Activated CD4-positive, alpha-beta T cell treated with anti-CD3 and anti-CD28 coated beads, Interleukin-2, amount 10 ng/mL, durations not matched to agents 7 days and 5 days (primary cell): ENCODE measurements at places on chromosomes 5 and 9. TPM values are rescaled to one million over a fixed set of nuclear protein-coding genes. Genes with fewer than 3 reads are reported as not detected.

- no peak for DNase-seq
- H3K27me3 ChIP-seq: peaks cover 8% of the 10 kb centered on the region
- peaks cover 23% of the 10 kb centered on the region for H3K4me1 ChIP-seq
- H3K36me3 ChIP-seq: no peaks in the 10 kb centered on the region
- no peak overlapping the region for H3K4me3 ChIP-seq
- H3K27ac ChIP-seq: no peak overlapping the region
These were observed 12.1 kb downstream of the TGFBI start for GRCh38 chr5:136040746-136041415.

DNA sequence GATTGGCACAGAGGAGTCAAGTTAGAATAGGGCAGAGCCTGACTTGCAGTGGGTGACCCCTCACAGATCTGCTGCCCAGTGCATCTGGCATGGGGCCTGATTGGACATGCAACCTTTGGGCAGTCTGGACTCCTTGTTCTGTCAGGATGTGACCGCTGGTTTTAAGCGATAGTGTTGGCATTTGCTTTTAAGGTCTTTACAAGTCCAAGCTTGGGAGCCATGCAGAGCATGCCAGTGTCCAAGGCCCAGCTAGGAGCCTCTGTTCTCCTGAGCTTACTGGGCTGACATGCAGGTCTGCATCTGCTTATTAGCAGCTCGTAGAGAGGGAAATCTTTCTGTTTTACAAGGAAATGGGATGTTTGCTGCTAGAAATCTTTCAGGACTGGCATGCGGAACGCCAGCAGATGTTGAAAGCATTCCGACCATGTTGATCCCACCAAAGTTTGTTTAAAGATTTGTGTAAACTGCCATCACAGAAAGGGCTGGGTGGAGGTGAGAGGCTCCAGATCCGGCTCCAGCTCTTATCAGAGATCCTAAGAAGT is 27.5 kb downstream of the GADD45G start:
- no peak overlapping the region for H3K27ac ChIP-seq
- no peak for DNase-seq
- H3K27me3 ChIP-seq: peaks cover 16% of the 10 kb centered on the region

DNA sequence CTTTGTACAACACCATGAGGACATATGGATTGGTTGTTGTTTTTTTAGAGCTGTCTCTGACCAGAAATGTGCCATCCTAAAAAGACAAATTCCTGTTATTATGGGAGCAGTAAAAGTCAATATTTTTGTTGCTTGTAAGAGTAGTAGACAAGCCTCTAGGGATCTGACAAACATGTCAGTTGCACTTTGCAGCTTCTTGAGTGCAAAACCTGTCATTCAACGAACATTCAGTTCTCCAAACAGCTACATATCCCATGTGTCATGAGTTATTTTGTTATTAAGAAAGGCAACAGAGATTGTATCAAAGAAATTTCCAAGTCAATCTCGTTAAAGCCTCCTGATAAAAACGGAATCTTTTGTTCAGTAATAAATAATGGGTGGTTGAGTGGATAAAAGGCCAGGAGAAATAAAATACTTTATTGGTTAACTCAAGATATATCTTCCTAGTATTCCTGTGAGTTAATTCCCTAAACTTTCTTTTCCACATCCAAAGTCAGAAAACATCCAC is 18.1 kb downstream of the C5orf58 start:
- H3K4me3 ChIP-seq: no peak overlapping the region
- H3K27me3 ChIP-seq: no peaks in the 10 kb centered on the region
- DNase-seq: no peak
- peaks cover 36% of the 10 kb centered on the region for H3K4me1 ChIP-seq
- no peak overlapping the region for H3K27ac ChIP-seq

- H3K27me3 ChIP-seq: no peaks in the 10 kb centered on the region
- no peak overlapping the region for H3K27ac ChIP-seq
- peaks cover 43% of the 10 kb centered on the region for H3K4me1 ChIP-seq
- no peak overlapping the region for H3K4me3 ChIP-seq
- H3K36me3 ChIP-seq: peaks cover 66% of the 10 kb centered on the region
These were observed 117.2 kb upstream of the CACNA1B start for GRCh38 chr9:137760426-137760825.

GRCh38 chr5:51618234-51618633 is 235.0 kb downstream of the ISL1 start:
- no peak for DNase-seq
- no peak overlapping the region for H3K27ac ChIP-seq

DNA sequence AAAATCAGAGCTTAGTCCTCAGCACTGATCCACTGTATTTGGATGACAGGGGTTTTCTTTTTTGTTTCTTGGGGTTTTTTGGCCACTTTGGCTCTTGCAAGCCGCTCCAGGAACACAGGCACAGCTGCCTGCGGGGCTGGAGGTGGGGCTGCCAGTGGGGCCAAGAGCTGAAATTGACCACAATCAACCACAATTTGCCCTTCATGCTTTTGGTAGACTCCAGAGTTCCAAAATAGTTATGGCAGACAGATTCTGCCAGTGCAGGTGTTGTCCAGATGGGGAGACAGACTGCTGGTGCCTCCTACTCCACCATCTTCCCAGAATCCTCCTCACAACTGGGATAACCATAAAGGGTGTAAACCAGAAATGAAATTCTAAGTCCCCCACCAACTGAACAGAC is 36.5 kb downstream of the PLEKHG4B start:
- H3K36me3 ChIP-seq: no peaks in the 10 kb centered on the region
- H3K27me3 ChIP-seq: peaks cover 17% of the 10 kb centered on the region
- H3K4me1 ChIP-seq: no peaks in the 10 kb centered on the region
- no peak for DNase-seq
- no peak overlapping the region for H3K4me3 ChIP-seq

DNA sequence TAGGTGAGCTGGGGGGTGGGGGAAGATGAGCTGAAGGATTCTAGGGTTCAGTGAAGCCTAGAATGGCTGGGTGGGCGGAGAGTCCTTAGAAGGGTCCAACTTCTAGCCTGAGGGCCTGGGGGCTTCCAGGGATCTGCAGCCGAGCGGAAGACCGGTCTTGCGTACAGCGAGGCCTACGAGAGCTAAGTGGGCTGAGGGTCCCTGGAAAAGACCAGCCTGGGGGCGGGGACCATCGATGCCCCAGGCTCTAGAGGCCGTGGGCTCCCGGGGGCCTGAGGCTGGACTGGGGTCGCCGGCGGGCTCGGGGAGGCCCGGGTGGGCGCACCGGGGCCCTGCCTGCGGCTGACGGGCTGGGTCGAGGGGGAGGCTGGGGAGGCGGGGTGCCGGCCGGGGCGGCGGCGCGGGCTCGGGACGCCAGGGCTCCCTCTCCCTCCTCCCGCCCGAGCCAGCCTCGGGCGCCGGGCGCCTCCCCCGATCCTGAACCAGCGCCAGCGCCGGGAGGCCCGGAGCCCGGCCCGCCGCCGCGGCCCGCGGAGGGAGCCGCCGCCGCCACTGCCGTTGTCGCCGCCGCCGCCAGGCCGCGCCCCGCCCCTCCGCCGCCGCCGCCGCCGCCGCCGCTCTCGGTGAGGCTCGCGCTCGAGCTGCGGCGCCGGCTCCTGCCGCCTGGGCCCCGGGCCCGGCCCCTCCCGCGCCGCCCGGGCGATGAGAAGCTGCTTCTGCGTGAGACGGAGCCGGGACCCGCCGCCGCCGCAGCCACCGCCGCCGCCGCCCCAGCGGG is at the start of gene MVB12B:
MVB12B (plus strand) TSS at position 602 of the 778 bp plus-strand sequence; CDS start at position 703, 101 bp downstream.
- no peaks in the 10 kb centered on the region for H3K36me3 ChIP-seq
- peak; percentile 46 for DNase-seq
- H3K27ac ChIP-seq: peak within 1 kb of the TSS; percentile 85
- peak within 1 kb of the TSS; percentile 75 for H3K4me3 ChIP-seq

DNA sequence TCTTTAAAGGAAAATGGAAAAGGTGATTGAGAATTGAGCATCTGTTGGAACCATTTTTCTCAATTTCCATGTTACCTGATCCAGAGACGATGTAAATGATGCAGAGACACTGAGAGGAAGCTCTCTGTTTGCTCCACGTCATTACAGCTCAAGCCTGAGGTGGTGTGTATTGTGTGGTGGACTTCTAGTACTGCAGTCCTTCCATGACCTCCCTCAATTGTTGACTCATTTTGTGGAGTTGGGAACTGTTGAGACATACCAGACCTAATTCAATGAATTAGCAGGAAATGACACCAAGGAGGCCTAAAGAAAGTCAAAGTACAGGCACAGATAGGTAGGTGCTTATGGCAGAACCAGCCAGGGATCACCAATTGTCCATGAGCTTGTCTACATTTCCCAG is 15.6 kb upstream of the LVRN start:
- H3K4me1 ChIP-seq: no peaks in the 10 kb centered on the region
- no peak overlapping the region for H3K27ac ChIP-seq
- DNase-seq: no peak
- H3K36me3 ChIP-seq: no peaks in the 10 kb centered on the region
- H3K4me3 ChIP-seq: no peak overlapping the region
- H3K27me3 ChIP-seq: peaks cover 2% of the 10 kb centered on the region

- peak within 1 kb of the TSS; percentile 95 for H3K27ac ChIP-seq
- no peaks in the 10 kb centered on the region for H3K27me3 ChIP-seq
- peak within 1 kb of the TSS; percentile 81 for H3K4me3 ChIP-seq
- H3K4me1 ChIP-seq: peaks cover 52% of the 10 kb centered on the region
These were observed at the start of gene RFESD for GRCh38 chr5:95646569-95647431. TSS of gene RFESD (plus strand) at chr5:95646777. CDS start at chr5:95652272, 5,495 bp downstream.

- DNase-seq: no peak
- no peaks in the 10 kb centered on the region for H3K27me3 ChIP-seq
- no peak overlapping the region for H3K4me3 ChIP-seq
- H3K36me3 ChIP-seq: no peaks in the 10 kb centered on the region
These were observed 412.7 kb upstream of the SMC2 start for GRCh38 chr9:103681435-103681834.

DNA sequence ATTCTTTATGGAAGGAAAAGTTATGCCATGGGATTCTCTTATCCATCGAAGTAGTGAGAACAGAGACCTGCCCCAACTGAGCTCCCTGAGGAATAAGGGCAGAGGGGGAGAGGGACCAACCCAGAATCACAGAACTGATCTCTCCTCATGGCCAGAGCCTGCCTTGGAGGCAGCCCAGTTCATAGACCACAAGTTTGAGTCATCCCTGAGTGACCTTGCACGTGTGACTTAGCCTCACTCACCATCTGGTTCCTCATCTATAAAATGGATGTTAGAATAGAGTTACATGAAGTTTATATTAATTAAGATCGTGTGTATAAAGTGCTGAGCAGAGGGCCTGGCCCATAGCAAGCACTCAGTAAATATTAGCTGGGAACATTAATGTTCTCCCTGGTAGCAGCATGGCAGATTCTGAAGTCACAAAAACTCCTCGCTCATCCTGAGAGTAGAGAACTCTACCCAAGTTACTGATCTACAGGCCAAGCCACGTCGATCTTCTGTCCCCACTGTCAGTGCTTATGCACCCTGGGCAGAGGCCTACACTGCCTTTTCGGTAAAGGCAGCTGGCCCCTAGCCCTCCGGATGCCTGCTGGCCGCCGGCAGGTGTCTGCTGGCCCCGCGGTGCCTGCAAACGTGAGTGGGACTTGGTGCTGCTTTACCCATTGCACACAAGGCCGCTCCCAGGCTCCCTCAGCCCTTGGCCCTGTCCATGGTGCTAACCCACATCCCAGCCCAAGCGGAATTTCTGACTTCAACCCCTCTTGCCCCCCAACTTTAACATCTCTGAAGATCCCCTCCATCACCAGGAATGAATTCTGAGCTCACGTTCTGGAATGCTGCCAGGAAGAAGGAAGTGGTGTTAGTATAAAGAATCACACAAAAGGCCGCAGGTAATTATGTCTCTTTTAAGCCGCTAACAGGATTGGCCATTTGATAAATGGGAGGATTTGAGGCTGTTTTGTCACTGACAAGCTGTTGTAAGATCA is 61.1 kb upstream of the ARAP3 start:
- peaks cover 12% of the 10 kb centered on the region for H3K27me3 ChIP-seq
- H3K36me3 ChIP-seq: no peaks in the 10 kb centered on the region

GRCh38 chr5:88785746-88786565 is 97.0 kb downstream of the MEF2C start:
- H3K36me3 ChIP-seq: no peaks in the 10 kb centered on the region
- peaks cover 14% of the 10 kb centered on the region for H3K27me3 ChIP-seq
- no peaks in the 10 kb centered on the region for H3K4me1 ChIP-seq
- no peak for DNase-seq

DNA sequence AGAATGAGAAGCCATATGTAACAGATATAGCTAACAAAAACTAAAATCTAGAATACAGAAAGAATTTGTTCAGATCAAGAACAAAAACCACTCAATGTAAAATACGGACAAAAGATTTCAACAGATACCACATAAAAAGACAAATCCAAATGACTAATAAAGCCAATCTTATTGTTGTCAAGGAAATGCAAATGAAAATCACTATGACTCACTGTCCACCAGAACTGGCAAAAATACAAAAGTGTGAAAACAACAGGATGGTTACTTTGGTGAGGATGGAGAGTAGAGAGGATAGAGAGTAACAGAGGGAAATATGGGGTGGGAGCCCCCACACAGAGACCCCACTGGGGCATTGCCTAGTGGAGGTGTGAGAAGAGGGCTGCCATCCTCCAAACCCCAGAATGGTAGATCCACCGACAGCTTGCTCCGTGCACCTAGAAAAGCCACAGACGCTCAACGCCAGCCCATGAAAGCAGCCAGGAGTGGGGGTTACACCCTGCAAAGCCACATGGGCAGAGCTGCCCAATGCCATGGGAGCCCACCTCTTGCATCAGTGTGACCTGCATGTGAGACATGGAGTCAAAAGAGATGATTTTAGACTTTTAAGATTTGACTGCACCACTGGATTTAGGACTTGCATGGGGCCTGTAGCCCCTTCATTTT is 15.2 kb upstream of the RHOBTB3 start:
- DNase-seq: no peak
- no peak overlapping the region for H3K27ac ChIP-seq
- H3K4me3 ChIP-seq: no peak overlapping the region
- H3K36me3 ChIP-seq: no peaks in the 10 kb centered on the region

DNA sequence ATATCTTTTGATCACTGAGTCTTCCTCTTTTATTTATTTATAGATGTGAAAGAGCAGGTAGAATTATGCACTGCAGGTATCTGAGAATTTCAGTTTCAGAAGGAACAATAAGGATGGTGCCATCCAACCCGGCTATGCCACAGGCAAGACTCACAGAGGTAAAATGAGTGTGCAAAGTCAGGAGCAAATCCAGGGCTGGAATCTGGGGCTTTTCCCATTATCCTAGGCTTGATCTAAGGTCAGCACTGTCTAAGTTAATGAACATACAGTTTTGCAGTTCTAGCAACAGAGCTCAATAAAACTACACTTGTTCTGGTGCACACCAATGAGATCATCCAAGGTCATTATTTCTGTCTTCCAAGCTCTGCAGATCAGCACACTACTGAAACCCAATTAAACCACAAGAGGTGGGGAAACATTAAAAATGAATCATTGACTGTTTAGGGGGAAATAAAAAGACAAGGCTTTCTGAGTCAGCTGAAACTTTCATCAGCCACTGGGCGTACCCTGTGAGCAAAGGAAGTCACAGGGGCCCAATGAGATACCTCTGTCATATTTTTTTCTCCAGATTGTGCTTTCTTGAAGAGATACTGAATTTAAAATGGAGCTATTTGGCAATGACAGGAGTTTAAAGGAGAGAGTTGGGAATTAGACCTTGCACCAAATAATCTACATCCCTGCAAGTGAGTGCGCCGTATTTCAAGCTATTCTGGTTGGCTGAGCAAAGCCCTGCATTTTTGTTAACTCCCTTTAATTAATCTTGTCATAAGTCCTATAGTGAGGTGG is 662.2 kb upstream of the ZNF608 start:
- H3K27ac ChIP-seq: no peak overlapping the region
- no peak overlapping the region for H3K4me3 ChIP-seq
- no peaks in the 10 kb centered on the region for H3K27me3 ChIP-seq

The AFF4 gene
- total RNA-seq: 40.0 TPM

The MLANA gene
- total RNA-seq: not detected

The FIBCD1 gene
- not detected for total RNA-seq

The OR1L6 gene
- total RNA-seq: not detected

The CCDC107 gene
- total RNA-seq: 30.9 TPM

The TAF1L gene
- not detected for total RNA-seq

The PCDHGA8 gene
- total RNA-seq: not detected

The SH3RF2 gene
- 0.27 TPM for total RNA-seq
